ENCODE measurements at places on chromosomes 7 and 10. TPM values are rescaled to one million over a fixed set of nuclear protein-coding genes. Genes with fewer than 3 reads are reported as not detected.

DNA sequence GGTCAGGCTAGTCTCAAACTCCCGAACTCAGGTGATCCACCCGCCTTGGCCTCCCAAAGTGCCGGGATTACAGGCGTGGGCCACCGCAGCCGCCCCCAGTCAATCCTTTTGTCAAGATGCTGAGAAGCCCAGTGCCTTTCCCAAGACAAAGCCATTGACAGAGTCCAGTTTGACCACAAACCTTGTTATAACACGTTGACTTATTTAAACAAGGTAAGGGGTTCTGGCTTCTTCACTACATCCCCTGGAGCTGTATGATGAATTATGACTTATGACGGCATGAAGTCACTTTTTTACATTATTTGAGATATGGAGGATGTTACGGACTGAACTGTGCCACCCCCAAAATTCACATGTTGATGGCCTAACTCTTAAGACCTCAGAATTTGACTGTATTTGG is 5.8 kb upstream of the SEC61G start:
- no peak overlapping the region for H3K4me3 ChIP-seq
- H3K36me3 ChIP-seq, result no peaks in the 10 kb centered on the region
- peaks cover 24% of the 10 kb centered on the region for H3K27me3 ChIP-seq
- H3K27ac ChIP-seq, result no peak overlapping the region
- no peak for DNase-seq

DNA sequence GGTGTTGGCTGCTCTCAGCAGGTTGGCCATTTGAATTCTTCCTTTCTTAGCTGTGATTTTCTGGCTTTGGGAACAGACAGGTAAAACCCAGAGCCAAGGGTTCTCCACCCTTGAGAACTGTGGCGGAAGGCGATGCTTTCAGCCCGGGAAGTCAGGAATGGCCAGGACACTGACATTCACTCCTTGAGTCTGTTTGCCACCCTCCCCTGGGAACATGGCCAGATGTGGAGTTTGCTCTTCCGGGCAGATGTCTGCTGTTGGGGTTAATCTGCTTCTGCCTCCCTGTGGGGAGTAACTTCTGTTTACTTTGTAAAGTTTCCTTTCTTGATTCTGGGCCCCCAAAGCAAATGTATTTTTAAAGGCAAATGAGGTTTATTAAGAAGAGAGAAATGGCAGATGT is 17.7 kb downstream of the GATA3 start:
- peak overlapping the region; percentile 42 for H3K27ac ChIP-seq
- peaks cover 64% of the 10 kb centered on the region for H3K4me1 ChIP-seq

GRCh38 chr7:94933256-94933990 is 26.0 kb downstream of the PPP1R9A start:
- H3K4me3 ChIP-seq, result no peak overlapping the region
- no peaks in the 10 kb centered on the region for H3K4me1 ChIP-seq
- no peak for DNase-seq
- H3K36me3 ChIP-seq, result no peaks in the 10 kb centered on the region
- no peak overlapping the region for H3K27ac ChIP-seq

DNA sequence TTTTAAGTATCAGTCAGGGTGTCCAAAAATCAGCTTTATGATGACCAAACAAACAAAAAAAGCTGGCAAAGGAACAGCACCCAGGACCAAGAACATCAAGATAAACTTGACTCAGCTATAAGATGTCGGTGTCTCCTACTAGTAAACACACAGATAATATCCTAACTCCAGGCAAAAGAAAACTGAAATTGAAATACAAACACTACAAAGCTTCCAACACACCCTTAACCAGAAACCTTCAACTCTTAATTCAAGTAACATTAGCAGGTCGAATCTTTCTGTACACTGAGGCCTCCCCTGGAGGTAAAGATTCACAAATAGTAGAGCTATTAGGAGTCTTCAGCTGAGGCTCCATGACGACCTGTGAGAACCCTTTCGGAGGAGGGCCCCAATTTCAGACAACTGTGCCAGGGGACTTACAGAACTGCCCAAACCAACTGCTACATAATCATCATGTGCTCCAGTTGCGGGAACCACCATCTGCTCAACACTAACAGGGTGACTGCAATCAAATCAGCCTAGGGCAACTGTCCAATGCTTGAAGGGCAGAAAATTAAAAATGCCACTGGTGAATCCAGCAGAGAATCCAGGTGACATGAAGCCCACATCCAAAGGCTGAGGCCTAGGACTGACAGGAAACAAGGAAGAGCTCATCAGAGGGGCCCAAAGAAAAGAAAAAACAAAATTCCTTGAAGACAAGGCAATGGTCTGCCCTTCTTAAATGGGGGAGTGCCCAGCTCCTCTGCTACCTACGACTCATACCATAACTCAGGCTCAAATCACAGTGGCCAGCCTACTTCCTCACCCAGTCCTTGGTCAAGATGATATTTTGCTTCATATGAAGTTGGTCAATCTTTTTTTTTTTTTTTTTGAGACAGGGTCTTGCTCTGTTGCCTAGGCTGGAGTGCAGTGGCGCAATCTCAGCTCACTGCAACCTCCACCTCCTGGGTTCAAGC is 20.0 kb downstream of the XPNPEP1 start:
- peak; percentile 75 for DNase-seq
- H3K4me3 ChIP-seq, result peak overlapping the region; percentile 51
- H3K36me3 ChIP-seq, result peaks cover 26% of the 10 kb centered on the region
- H3K27ac ChIP-seq, result no peak overlapping the region
- H3K4me1 ChIP-seq, result no peaks in the 10 kb centered on the region
- no peaks in the 10 kb centered on the region for H3K27me3 ChIP-seq

DNA sequence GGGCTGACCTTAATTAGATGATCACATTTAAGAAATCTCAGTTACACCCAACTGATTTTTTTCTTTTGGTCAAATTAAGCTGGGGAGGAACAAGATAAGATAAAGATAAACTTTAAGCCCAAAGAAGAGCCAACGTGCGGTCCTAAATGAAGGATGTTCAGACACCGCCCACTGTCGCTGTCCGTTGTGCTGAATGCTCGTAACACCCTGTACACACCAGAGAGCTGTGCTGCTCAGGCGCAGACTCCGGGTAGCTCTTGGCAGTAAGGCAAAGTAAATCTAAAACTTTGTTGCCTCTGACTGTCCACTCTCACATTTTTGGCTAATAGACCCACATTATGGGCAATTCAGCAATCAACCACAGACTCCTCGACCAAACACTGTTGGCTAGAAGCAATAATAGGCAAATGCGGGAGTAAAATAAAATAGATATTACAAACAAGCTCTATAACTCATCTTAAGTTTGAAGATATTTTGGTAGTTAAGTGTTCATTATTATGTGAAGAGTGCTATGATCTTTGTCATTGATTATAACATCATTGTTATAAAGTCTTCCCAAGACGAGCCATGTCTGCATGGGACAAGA is 57.1 kb downstream of the PLPP4 start:
- no peaks in the 10 kb centered on the region for H3K4me1 ChIP-seq
- no peak overlapping the region for H3K27ac ChIP-seq
- no peaks in the 10 kb centered on the region for H3K36me3 ChIP-seq
- DNase-seq, result no peak

- no peak for DNase-seq
- H3K4me3 ChIP-seq, result no peak overlapping the region
- no peaks in the 10 kb centered on the region for H3K36me3 ChIP-seq
- peaks cover 6% of the 10 kb centered on the region for H3K4me1 ChIP-seq
- peaks cover 32% of the 10 kb centered on the region for H3K27me3 ChIP-seq
These were observed 256.1 kb upstream of the C7orf33 start for GRCh38 chr7:148334441-148334956.

DNA sequence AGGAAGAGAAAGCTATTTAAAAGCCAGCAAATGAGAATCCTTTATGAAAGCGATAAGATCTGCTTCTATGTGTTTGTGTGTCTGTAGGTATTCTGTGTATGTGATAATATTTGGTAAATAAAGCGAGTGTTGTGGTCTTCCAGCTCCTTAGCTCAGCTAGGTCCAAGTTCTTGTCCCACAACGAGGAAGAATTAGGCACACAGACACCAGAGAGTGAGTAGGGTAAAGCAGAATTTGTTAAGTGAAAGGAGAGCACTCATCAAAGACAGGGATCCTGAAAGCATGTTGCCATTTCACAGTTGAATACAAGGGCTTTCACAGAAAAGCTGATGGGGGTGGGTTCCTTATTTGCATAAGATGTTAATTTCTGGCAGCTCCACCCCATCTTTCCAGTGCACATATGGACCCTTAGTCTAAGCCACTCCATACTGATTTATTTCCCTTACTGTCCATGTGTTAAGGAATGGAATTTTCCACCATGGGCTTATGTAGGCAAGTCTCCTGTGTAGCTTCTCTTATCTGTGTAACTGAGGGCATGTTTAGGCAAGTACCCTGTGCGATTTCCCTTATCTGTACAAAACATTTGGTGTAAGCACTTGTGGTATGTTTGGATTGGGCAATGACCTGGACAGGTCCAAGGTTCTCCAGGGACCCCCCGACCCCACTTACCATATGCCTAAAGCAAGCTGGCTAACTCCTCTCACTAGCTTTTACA is 165.9 kb upstream of the VIPR2 start:
- no peaks in the 10 kb centered on the region for H3K4me1 ChIP-seq
- DNase-seq, result no peak
- no peaks in the 10 kb centered on the region for H3K36me3 ChIP-seq
- peaks cover 7% of the 10 kb centered on the region for H3K27me3 ChIP-seq
- no peak overlapping the region for H3K4me3 ChIP-seq

GRCh38 chr7:34320412-34320811 is 337.6 kb upstream of the NPSR1 start:
- no peaks in the 10 kb centered on the region for H3K4me1 ChIP-seq
- no peak for DNase-seq
- H3K4me3 ChIP-seq, result no peak overlapping the region
- no peaks in the 10 kb centered on the region for H3K36me3 ChIP-seq
- no peaks in the 10 kb centered on the region for H3K27me3 ChIP-seq
- no peak overlapping the region for H3K27ac ChIP-seq

DNA sequence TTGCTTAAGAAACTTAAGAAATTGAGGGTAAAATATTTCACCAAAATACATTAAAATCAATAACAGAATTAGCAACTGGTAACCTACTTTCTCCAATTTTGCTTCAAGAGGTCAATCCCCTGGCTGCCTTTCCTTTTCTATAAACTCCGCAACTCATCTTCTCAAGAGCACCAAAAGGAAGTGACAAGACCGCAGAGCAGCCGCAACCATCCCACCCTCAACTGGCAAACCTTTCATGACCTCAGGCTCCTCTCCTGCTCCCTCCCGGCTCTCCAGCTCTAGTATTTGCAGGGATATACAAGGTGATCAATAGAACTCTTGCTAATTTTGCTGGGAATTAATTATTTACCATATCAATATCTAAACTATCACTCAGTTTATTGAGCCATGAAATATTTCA is 88.9 kb downstream of the ATE1 start:
- H3K27ac ChIP-seq, result no peak overlapping the region
- no peak overlapping the region for H3K4me3 ChIP-seq
- DNase-seq, result no peak
- no peaks in the 10 kb centered on the region for H3K4me1 ChIP-seq
- no peaks in the 10 kb centered on the region for H3K27me3 ChIP-seq
- peaks cover 28% of the 10 kb centered on the region for H3K36me3 ChIP-seq

DNA sequence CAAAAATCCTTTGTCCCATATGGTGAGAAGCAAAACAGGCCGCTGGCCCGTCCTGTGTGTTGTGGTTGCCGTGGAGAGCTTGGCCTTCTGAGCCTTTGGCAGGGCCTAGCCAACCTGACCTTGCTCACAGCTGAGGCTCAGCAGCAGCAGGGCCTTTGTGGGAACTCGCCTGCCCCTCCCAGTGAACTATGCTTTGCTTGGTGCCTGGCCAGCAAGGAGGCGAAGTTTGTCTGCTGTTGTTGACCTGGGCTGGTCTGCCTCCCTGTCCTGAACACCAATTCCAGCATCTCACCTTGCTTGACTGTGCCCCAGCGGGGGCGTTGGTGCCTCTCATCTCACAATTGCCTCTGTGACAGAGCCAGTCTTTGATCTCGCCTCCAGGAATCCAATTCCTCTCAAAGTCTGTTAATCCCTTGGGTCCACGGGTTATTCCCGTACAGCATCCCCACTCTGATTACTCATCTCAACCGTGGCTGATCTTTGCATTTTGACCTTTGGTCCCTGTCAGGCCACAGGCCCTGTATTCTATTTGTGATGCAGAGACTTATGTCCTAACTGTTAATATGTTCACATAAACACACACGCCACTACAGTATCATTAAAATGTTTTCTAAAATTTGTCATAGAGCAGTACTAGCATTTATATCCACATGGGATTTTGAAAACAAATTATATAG is 22.6 kb downstream of the EPDR1 start:
- H3K4me1 ChIP-seq, result no peaks in the 10 kb centered on the region
- H3K4me3 ChIP-seq, result no peak overlapping the region
- DNase-seq, result no peak
- no peaks in the 10 kb centered on the region for H3K27me3 ChIP-seq
- no peak overlapping the region for H3K27ac ChIP-seq

DNA sequence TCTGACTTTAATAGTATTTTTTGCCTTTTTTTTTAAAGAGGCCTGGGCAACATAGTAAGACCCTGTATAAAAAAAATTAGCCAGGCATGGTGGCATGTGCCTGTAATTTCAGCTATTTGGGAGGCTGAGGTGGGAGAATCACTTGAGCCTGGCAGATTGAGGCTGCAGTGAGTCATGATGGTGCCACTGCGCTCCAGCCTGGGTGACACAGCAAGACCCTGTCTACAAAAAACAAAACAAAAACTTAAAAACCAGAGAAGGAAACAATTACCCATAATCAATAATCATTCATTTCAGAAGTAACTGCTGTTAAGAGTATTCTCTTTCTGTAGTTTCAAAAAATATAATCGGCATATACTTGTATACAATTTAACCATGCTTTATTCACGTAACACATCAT is 28.0 kb downstream of the VPS26A start:
- DNase-seq, result no peak
- H3K4me3 ChIP-seq, result no peak overlapping the region
- H3K27me3 ChIP-seq, result no peaks in the 10 kb centered on the region
- no peak overlapping the region for H3K27ac ChIP-seq
- no peaks in the 10 kb centered on the region for H3K4me1 ChIP-seq

- no peak overlapping the region for H3K4me3 ChIP-seq
- H3K27me3 ChIP-seq, result no peaks in the 10 kb centered on the region
- DNase-seq, result no peak
- H3K36me3 ChIP-seq, result no peaks in the 10 kb centered on the region
These were observed 259.9 kb downstream of the SKIDA1 start for GRCh38 chr10:21265622-21266021.

DNA sequence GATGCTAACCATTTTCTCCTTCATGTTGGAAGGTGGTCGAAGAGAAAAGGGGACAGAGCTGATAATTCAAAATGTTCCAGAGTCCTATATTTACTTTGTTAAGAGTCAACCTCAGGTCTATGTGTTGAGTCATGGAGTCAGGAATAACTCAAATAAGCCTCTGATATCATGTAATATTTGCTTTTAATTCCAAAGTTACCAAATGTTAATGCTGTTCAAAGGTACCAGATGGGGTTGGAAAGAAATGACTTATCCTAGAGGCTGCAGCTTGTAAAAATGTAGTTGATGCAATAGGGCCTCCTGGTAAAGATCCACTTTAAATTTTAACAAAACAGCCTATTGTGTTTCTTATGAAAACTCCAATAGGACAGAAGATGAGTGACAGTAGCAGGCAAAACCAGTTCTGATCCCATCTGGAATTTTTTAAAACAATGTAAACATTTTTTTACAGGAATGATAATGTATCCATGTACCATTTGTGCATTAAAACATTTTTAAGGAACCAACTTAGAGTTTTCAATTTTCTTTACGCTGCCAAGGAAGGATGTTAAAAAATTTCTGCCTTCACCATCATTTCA is 218.2 kb downstream of the ANK3 start:
- DNase-seq, result no peak
- no peak overlapping the region for H3K27ac ChIP-seq
- no peaks in the 10 kb centered on the region for H3K4me1 ChIP-seq
- no peaks in the 10 kb centered on the region for H3K36me3 ChIP-seq
- H3K27me3 ChIP-seq, result no peaks in the 10 kb centered on the region

The WDR86 gene
- 4.8 TPM for total RNA-seq

The SFRP5 gene
- total RNA-seq, result not detected

The NOBOX gene
- total RNA-seq, result not detected

The RBP3 gene
- not detected for total RNA-seq

The RNF133 gene
- not detected for total RNA-seq

The CABCOCO1 gene
- not detected for total RNA-seq
